ENCODE measurements at places on chromosomes 11 and 22. TPM values are rescaled to one million over a fixed set of nuclear protein-coding genes. Genes with fewer than 3 reads are reported as not detected.

DNA sequence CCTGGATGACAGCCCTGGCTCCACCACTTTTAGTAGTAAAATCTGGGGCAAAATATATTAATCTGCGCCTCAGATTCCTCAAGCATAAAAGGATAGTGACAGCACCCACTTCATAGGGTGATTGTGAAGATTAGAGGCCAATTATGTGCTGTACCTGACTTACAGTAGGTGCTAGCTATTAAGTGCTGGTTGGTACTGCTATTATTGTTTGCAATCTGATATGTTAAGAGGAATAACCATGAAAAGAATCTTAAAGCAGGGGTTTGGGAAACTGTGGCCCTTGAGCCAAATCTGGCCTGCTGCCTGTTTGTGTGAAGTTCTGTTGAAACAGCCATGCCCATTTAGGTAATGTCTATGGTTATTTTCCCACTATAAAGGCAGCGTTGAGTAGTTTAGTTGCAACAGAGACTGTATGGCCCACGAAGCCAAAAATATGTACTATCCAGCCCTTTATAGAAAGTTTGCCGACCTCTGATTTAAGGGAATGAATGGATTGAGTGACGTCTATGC, 44.7 kb upstream of the MN1 start:
- DNase-seq, result no peak

DNA sequence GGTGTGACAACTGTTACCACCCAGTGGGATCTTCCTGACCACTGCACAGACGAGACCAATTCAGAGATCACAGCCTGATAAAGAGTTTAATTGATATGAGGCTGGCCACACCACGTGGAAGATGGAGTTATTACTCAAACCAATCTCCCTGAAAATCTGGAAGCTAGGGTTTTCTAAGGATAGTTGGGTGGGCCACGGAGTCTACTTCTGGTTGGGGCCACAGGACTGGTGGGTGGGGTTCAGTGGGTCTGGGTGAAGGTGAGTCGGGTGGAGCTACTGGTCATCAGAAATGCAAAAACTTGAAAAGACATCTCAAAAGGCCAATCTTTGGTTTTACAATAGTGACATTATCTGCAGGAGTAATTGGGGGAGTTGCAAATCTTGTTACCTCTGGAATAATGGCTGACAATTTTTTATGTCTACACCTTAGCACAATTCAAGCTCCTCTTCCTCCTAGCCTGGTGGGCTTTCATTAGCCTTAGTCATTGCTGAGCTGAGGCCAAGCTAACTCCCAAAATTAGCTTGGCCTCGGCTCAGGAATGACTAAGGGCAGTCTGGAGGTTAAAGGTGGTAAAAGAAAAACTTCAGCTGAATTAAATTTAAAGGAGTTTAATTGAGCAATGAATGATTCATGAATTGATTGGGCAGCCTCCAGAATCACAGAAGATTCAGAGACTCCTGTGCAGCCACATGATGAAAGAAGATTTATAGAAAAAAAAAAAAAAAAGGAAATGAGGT, 13.1 kb downstream of the C11orf96 start:
- DNase-seq, result no peak

DNA sequence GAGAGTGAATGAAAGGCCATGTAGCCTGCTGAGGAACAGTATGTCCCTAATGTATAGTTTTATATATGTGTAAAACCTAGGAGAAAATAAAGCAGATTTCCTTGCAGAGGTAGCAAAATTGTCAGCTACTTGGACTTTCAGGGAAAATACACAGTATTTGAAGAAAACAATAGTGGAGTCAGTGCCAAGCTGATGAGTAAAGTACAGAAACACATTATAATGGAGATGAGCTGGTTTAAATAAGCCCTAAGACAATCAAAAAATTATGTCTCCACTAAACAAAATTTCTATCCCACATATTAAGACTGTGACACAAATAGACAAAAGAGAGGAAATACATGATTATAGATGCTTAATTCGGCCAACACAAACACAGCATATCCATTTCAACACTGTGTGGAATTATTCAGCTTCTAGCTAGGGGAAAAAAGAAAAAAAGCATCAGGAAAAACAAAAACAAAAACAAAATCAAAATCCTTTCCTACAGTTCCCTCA, 75.9 kb downstream of the MAML2 start:
- no peak for DNase-seq

GRCh38 chr11:47144541-47144940, 32.1 kb downstream of the ARFGAP2 start:
- no peak for DNase-seq

DNA sequence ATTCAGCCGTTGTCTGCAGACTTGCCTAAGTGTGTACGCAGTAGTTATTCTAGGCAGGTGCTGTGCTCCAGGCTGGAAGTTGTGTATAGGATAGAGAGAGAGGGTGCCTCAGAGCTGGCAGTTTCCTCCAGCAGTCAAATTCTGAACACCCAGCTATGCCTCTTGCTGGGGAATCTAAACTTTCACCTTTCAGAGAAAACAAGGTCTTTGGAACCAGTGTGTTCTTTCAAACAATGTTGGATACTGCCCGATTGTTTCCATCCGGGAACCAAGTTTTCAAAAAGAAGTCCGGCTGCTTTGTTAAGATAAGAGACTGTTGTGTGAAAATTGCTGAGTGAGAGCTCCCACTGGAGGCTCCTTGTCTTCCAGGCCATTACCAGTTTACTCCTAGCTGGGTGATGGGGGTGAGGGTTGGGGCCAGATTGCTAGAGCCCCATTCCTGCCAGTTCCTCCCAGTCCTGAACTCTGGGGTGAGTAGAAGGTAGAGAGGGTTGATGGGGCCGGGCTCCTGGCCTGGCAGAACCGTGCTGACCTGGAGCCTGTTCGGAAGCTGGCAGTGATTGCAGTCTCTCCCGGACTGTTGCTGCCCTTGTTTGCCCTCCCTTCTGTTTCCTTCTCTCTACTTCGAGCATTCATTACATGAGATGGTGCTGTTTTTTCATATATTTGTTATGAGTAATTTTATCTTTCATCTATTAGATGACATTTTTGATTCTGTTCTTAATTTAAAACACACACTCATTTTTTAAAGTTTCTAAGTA, 150.2 kb downstream of the TEAD1 start:
- no peak for DNase-seq

DNA sequence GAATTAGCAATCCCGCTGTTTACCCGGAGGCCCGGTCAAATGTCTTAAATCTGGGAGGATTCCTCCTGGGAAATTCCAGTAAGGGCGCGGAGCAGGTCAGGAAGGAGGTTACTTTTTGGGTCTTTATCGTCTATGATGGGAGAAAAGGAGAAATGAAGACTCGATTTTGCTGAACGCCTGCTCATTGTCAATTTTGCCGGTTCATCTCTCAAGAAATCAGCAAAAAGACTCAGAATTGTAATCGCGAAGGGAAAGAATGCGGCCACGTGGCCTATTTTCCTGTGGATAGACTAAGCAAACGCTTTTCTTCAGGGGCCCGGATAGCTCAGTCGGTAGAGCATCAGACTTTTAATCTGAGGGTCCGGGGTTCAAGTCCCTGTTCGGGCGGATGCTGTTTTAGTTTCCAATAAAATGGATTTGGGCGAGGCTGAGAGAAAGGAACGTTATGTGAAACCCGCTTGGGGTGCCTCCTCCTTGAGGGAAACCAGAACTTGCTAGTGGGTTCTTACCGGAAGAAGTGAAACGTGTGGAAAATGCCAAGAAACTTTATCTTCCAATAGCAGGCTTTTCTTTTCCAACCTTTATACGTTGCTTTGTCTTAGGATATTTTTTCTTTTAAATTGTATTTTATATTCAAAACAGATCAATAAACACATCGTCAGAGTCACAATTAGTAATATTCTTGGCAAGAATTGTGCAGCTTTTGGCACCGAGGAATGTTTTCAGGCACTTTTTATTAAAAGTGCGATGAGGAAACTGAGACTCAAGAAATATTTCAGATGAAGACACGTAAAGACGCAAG, 45.0 kb downstream of the OR4D9 start:
- DNase-seq, result peak; percentile 52

DNA sequence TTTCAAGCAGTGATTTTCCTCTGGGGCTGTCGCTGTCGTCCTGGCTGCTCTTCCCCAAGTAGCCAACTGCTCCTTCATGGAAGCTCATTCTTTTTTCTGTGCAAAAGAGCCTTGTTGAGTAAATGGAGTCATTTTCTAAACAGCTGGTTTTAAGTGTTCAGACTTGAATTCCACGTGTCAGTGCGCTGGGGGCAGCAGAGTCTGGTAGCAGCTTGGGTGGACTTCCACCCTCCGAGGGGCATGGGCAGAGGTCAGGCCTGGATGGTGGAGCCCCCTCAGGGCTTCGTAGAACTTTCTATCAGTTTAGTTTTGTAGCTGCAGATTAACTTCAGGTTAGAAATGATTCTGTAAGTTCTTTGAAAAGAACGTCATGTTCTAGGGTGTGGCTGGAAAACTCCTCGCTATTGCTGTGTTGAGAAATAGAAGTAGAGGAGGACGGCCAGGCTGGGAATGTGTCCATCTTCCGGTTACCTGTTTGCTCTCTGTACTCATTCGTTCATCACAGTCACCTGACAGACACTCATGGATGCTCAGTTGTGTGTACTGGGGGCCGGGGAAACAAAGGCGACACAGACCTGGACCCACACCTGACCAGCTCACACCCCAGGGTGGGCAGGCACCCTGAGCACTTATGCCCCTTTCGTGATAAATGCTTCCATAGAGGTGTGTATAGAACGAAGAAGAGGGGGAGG, 270.7 kb downstream of the TBC1D22A start:
- no peak for DNase-seq

- DNase-seq, result peak; percentile 70
Measured at GRCh38 chr11:107689317-107690202, 22.3 kb downstream of the SLN start.

GRCh38 chr11:43579171-43579918, 101.2 kb upstream of the HSD17B12 start:
- no peak for DNase-seq

GRCh38 chr11:11291041-11292015, 61.7 kb downstream of the CSNK2A3 start:
- DNase-seq, result no peak

DNA sequence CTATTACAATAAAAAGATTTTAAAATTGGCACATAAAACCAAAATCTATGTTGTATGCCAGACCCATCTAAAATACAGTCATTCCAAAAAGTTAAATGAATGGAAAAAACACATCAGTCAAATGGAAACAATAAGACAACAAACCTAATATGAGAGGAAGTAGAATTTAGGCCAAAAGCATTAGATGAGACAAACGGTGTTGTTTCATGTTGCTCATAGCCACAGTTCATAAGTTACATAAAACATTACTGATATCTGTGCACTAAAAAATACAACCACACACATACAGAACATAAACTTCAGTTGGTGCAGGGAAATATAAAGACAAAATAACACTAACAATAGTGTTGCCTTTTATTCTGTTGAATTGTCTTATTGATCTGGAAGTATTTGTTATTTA, 661.9 kb downstream of the CNTN5 start:
- DNase-seq, result no peak

DNA sequence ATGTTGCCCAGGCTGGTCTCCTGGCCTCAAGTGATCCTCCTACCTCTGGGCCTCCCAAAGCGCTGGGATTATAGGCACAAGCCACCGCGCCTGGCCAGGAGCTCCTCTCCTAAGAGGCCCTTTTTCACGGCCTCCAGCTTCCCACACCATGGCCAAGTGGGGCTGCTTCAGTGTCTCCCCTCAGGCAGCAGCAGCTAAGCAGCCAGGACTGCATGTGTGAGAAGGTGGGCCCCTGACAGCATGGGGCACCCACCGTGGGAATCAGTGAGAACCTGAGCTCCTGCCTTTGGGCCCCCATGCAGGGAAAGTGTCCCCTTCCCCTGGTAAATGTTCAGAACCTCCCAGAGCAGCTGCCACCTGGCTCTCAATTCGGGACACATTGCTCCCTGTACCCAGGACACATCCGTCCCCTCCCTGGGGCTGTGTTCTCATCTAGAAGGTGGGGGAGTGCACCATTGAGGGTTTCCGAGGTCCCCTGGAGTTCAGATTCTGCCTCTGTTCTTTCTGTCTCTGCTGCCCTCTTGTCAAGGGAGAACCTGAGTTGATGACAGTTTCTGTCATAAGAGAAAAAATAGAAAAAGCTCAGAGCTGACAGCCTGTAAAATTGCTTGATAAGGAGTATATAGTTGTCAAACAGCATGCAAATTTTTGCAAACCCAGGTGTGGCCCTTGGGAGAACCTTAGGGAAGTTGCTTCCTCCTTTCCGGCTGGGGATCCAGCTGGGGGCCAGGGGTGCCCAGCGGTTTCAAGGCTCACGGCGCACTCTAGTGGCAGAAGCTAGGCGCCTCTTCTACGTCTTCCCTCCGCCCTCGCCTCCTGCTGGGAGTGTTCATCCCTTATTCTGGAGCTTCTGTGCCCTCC, 29.7 kb downstream of the FAM83F start:
- DNase-seq, result peak; percentile 79

DNA sequence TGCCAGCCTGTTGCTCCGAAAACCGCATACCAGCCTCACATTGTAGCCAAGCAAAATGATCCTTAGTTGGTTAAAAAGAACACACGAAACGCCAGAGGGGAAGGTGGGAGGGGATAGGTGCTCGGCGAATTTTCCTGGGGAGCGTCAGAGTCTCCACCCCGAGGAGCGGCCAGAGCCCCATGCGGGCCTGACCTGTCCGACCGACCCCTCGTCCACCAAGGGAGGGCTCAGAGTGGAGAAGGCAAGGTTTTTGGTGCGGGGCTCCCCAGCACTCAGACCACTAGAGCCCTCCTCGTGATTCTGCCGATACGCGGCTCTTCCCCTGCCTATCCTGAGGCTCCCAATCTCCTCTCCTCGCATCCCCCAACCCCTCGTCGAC, 39.6 kb downstream of the DIXDC1 start:
- peak; percentile 40 for DNase-seq

DNA sequence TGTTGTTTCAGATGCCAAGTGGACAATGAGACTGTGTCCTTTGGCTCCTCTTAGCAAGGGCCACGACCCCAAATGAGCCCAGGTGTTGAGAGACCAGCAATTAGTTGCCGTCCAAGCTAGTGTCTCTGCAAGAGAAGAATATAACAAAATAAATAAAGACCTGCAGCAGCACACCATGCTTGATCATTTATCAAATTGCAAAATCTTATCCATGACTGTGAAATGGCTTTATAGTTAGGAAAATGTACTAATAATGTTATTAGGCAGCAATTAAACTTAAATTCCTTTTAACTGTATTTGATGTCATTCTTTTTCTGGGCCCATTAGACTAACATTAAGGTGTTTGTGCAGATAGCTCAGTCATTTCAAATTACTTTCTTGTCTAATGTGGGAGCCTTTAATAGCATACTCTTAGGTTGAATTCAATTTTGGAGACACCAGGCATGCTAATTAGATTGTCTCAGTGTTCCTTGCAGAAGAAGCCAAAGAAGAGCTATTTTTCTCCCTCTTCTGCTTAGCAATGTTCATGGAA, 176.1 kb downstream of the RRAS2 start:
- DNase-seq, result no peak

DNA sequence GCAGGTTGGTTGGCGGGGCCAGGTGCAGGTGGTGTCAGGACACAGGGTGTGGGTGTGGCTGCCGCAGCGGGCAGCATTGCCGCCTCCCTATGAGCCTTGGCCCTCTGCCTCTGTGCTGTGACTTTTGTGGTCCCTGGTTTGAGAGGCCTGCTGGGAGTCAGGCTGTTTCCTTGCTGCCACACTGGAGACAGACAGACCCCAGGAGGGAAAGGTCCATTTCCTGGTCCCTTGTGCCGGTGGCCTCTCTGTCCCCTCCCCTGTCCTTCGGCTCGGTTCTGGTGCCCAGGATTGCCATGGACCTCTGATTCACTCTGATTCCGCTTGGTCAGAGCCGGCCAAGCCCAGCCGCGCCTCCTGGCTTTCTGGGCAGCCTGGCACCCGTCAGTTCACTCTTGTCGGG, 196.9 kb downstream of the TBC1D22A start:
- DNase-seq, result no peak

EHBP1L1 gene
- 44.9 TPM for total RNA-seq

AIFM3 gene
- 0.67 TPM for total RNA-seq

MUC6 gene
- not detected for total RNA-seq

TBX1 gene
- 3.2 TPM for total RNA-seq

NCAM1 gene
- 226 TPM for total RNA-seq

HYOU1 gene
- 63.5 TPM for total RNA-seq

KRTAP5-10 gene
- not detected for total RNA-seq

PDE3B gene
- total RNA-seq, result 5.3 TPM
